ENCODE measurements at places on chromosomes 12 and 14.
A peak's percentile ranks its signal among the peaks of the same experiment; 100 is the strongest.

DNA sequence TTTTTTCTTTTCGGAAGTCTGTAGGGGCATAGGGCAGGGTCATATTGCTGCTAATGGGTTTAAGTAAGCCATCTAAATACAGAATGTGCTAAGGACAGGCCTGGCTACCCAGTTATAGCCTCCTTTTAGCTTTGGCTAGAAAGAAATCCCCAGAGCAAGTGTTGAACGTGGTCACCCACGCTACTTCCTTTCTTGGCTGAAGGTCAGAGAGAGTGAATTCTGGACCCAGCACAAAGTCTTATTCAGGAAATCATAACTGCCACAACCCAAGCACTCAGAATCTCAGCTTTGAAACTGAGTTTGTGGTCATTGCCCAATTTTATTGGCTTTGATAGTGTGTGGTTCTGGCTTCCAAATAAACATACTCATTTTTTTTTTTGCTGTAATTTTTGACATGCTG is 542.1 kb upstream of the ATP2B1 start:
- DNase-seq, result no peak

DNA sequence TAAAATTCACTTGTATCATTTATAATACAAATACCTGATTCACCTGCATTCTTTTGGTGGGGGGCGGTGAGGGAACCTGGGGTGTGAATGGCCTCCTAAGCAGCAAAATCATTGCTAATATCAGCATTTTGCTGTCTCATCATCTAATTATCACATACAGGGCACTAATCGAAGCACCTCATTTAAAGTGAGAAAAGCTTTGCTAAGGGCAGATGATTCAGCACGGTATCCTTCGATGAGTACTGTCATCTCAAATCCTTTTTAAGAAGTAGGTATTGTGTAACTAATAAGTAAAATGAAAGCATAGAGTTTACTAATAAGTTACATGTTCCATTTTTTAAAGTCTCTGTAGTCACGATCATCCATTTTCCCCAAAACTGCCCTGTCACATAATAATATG is 278.1 kb upstream of the SOX5 start:
- no peak for DNase-seq

DNA sequence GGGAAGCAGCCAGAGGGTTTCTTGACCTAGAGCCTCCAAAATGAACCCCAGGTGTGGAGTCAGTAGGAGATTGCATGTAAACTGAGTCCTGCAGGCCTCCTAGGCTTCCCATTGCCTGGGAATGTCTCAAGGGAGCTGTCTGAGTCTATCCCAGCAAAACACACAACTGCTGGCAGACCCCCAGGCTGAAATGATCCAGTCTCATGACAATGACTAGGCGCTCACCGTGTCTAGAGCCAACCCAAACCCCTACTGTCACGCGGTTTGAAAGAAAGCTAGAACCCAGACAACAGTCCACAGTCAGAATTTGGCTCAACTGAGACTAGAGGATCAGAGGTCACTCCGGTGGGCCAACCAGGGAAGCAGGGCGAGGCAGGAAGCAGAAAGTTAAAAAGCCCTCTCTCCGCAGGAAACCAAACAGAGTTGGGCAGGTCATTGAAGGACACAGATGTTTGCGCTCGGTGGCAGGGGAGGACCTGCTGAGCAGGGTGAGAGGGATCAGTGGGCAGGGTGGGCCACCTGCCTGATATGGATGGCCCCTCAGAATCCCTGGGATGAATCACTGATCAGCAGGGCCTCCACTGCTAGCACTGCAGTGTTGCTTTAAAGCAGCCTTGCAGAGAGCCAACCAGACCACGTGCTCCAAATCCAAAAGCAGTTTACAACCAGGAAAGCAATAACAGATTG is 23.8 kb downstream of the ACTN1 start:
- no peak for DNase-seq

DNA sequence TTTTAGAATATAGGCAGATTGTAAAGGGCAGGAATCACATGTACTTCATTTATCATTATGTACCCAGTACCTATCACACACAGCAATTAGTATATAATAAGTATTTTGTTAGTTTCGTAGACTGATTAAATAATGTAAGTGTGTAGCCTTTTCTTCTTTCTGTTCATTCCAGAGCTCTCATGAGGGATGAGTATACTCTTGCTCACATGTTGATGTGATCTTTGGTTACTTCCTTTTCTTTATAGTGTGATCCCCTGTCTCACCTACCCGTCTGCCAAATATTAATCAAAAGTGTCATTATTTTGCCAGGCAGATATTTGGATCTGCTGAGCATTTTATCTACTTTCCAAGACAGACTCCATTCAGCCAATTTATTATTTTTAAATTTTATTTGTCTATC is 156.1 kb downstream of the PCNX1 start:
- DNase-seq, result no peak

DNA sequence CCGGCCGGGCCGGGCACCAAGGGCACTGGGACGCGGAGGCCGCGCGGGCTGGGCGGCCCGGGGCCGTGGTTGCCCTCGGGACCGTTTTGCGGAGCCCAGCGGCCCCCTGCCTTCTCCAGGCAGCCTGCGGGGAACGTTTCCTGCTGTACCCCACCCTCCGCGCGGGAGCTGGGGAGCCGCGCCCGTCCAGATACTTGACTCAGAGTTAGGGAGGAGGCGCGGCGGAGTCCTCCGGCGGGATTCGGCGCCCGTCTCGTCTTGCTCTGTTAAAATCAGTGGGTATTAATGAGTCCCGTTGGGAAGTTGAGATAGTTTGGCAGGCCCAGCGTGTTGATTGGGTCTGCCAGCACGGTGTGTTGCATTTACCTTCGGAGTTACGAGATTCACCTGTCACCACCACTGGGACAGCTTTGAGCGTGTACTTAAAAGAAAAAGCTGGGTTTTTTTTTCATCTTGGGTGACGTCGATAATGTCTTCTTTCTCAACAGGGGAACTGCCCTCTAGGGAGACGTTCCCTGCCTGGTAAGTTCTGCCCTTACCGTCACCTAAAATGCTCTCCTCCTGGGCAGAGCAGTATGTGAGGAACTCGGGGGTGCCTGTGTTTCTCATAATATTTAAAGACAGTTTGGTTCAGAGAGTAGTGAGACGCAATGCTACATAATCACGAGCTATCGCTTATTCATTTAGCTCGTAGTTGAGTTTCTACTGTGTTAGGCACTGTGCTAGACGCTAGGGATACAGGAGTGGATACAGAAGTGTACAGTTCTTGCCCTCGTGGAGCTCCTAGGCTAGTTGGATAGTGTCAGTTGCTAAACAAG is 596 bp downstream of the DLST start:
- DNase-seq, result peak; percentile 23

GRCh38 chr14:59768855-59769375 is 101.7 kb downstream of the RTN1 start:
- no peak for DNase-seq

- DNase-seq, result no peak
Observed at GRCh38 chr12:98757455-98757854, 112.4 kb downstream of the APAF1 start.

- DNase-seq, result no peak
Observed at GRCh38 chr14:101939646-101940170, 24.7 kb upstream of the DYNC1H1 start.

DNA sequence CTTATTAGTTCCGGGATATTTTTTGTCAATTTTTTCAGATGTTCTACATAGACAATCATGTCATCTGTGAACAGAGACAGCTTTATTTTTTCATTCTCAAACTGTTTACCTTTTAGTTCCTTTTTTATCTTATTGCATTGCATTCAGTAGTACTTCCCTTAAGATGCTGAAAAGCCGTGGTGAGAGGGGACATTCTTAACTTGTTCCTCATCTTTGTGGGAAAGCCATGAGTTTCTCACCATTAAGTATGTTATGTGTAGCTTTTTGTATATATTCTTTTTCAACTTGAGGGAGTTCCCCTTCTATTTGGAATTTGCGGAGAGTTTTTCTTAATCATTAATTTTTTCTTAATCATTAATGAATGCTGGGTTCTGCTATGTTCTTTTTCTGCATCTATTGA is 1727.1 kb upstream of the SEL1L start:
- DNase-seq, result no peak

DNA sequence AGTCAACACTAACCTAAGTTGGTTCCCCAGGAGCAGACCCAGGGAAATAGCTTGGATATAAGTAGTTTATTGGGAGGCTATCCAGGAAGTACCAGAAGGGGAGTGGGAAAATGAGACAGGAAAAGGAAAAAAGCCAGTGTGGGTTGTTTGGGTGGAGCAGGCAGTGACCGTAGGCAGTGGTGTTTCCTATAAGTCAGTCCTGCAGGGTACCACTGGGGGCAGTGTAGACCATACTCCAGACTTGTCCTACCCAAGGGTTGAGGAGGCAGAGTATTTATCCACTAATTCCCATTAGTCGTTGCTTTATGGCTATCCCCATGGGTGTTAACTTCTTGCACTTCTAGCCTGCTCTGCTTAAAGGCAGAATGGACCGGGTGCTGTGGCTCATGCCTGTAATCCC is 6.4 kb upstream of the CCDC60 start:
- DNase-seq, result no peak

GRCh38 chr12:128682548-128683275 is 141.0 kb downstream of the SLC15A4 start:
- no peak for DNase-seq

GRCh38 chr14:20512177-20512905 is 7.0 kb downstream of the RNASE10 start:
- DNase-seq, result no peak

- no peak for DNase-seq
Observed at GRCh38 chr12:100249941-100250340, 16.9 kb downstream of the DEPDC4 start.

GRCh38 chr12:123483602-123484248 is 25.8 kb downstream of the SNRNP35 start:
- DNase-seq, result no peak

DNA sequence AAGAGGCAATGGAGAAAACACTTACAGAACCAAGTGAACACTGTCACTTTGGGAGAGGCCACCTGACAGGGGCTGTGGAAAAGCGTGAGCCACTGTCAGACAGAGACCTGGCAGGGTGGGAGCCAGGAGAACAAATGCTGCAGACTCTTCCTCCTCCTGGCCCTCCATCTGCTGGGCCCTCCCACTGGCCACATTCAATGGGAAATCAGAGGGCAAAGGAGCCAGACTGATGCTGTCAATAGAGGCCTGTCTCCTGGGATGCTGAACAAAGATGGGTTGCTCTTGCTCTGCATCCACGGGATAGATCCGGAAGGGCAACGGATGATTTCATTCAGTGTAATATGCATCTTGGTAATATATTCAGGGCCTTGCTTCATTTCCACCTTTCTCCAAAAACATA is 44.9 kb upstream of the BCAT1 start:
- DNase-seq, result no peak

All from stimulated activated CD8-positive, alpha-beta memory T cell treated with anti-CD3 and anti-CD28 coated beads, Interleukin-2, amount 100 ng/mL, for 48 hours (primary cell).